ENCODE measurements at places on chromosomes 1 and 21.
A peak's percentile ranks its signal among the peaks of the same experiment; 100 is the strongest.

GRCh38 chr1:75519651-75520427, 91.1 kb downstream of the SLC44A5 start:
- H3K27me3 ChIP-seq = no peaks in the 10 kb centered on the region
- DNase-seq = no peak
- H3K27ac ChIP-seq = no peak overlapping the region

DNA sequence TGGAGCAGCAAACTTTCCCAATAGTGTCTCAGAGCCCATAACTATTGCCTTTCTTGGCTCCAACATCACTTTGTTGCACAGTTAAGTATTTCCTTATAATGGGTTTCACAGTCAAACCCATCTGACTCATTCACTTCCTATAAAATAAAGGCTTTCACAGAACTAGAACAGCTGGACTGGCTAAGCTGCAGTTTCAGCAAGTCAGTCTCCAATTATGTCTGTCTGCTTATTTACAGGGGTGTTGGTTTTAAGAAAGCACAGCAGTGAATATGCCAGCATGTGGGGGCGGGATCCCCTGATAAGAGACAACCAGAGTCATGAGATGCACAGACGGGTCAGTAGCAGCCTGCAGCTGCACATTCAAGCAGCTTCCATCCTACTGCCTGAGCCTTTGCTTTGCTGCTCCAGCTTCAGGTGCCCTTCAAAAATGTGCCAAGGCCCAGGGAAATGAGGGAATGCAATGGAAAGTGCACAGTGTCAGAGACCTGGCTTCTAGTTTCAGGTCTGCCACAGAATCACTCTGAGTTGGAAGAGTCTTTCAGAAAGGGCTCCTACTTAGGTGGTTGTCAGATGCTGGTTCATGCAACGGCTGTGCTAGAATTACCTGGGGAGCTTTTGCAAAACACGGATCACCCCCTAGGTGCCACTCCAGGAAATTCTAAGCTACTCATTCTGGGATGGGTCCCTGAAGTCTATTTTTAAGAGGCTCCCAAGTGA, 24.8 kb downstream of the RNF19B start:
- DNase-seq = no peak
- H3K27me3 ChIP-seq = no peaks in the 10 kb centered on the region
- H3K4me1 ChIP-seq = peaks cover 22% of the 10 kb centered on the region
- peak overlapping the region; percentile 41 for H3K27ac ChIP-seq
- peaks cover 22% of the 10 kb centered on the region for H3K36me3 ChIP-seq

DNA sequence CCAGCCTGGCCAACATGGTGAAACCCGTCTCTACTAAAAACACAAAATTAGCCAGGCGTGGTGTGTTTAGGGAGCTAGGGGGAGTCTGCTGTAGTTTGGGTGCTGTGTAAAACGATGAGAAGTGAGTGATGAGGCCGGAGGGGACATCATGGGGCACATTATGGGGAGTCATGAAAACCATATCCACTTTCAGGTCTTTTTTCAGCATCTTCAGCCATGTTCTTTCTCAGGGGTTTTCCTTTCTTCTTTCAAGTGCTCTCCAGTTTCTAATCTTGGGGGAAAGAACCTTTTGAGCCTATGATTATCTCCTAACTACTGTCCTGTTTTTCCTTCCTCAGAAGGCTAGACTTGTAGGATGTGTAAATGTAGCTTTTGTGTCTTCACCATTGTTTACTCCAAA, 14.4 kb downstream of the KDM4A start:
- H3K4me1 ChIP-seq = peaks cover 41% of the 10 kb centered on the region
- no peaks in the 10 kb centered on the region for H3K27me3 ChIP-seq
- no peak for DNase-seq
- H3K36me3 ChIP-seq = peaks cover 48% of the 10 kb centered on the region
- no peak overlapping the region for H3K27ac ChIP-seq

DNA sequence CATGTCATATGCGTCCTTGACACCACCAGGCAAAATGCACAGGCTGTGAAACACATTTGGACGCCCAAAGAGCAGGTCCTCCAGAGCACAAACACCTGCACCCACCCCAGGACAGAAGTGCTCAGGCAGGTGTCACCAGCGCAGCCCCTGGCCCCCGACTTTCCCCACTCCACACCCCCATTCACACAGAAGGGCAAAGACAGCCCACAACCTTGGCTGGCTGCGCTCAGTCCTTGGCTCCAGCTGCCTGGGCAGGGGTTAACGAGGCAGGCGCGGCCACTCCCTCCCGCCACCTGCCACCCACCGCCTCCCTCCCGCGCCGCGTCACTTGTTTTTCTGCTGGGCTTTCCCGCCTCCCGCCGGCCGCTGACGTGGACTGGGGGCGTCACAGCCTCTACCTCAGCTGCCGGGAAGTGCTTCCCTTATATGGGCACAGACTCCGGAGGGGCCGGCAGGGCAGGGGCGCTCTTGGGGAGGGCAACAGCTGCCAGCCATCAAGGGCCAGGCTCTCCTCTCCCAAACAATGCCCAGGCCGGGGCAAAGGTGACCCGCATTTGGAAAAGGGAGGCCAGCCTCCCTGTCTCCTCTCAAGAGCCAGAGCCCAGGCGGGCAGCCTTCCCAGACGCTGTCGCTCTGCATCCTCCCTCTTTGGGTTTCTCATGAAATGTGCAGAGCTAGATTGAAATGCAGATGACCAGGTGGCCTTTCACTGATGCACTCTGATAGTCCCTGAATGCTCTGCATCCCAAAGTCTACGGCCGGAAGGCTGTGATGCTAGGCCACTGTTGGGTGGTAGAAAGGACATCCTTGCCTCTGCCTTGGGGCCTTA, 14.8 kb upstream of the BTG2 start:
- no peaks in the 10 kb centered on the region for H3K36me3 ChIP-seq
- H3K4me3 ChIP-seq = peak overlapping the region; percentile 28
- DNase-seq = no peak
- H3K27ac ChIP-seq = peak overlapping the region; percentile 84
- no peaks in the 10 kb centered on the region for H3K27me3 ChIP-seq

- H3K4me3 ChIP-seq = no peak overlapping the region
- H3K27ac ChIP-seq = no peak overlapping the region
- H3K27me3 ChIP-seq = no peaks in the 10 kb centered on the region
- H3K4me1 ChIP-seq = peaks cover 19% of the 10 kb centered on the region
- DNase-seq = no peak
Measured at GRCh38 chr1:25573591-25573930, 30.2 kb downstream of the LDLRAP1 start.

DNA sequence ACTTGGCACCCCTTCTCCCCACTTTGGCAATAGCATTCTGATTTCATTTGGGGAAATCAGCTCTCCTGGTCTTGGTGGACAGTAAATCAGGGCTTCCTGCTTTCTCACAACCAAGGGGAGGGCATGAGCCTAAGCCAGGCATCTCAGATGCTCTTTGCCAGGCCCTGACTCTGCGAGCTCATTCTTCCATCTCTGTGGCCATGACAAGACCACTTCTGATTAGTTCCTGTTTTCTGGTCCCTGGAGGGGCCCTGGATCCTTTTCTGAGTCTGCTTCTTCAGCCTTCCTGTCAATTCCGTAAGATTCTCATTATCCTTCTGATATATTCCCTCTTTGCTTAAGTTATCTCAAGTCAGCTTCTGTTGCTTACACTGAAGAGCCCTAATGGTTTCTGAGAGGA, 210.4 kb downstream of the HIVEP3 start:
- H3K4me1 ChIP-seq = peaks cover 4% of the 10 kb centered on the region
- H3K27ac ChIP-seq = no peak overlapping the region
- no peak for DNase-seq
- H3K36me3 ChIP-seq = no peaks in the 10 kb centered on the region
- H3K4me3 ChIP-seq = no peak overlapping the region

GRCh38 chr1:116178837-116179236, 67.6 kb downstream of the MAB21L3 start:
- DNase-seq = no peak
- peaks cover 3% of the 10 kb centered on the region for H3K27me3 ChIP-seq
- H3K4me1 ChIP-seq = no peaks in the 10 kb centered on the region
- no peak overlapping the region for H3K4me3 ChIP-seq
- no peak overlapping the region for H3K27ac ChIP-seq
- H3K36me3 ChIP-seq = no peaks in the 10 kb centered on the region

GRCh38 chr1:181033128-181033798, 520 bp upstream of the MR1 start:
- no peaks in the 10 kb centered on the region for H3K27me3 ChIP-seq
- H3K27ac ChIP-seq = peak overlapping the region; percentile 85
- H3K4me1 ChIP-seq = peaks cover 23% of the 10 kb centered on the region
- H3K4me3 ChIP-seq = peak overlapping the region; percentile 85
- H3K36me3 ChIP-seq = no peaks in the 10 kb centered on the region

DNA sequence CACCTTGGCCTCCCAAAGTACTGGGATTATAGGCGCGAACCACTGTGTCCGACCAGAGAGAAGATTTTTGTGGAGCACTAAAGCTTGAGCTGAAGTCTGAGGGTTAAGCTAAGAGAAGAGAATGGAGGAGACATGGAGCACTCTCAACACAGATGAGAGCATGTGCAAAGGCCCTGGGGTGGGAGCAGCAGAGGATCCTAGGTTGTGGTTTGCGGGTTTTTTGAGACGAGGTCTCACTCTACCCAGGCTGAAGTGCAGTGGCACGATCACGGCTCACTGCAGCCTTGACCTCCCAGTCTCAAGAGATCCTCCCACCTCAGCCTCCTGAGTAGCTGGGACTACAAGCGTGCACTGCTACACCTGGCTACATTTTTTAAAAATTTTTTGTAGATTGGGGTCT, 30.5 kb downstream of the FBXO2 start:
- no peak for DNase-seq
- H3K4me1 ChIP-seq = no peaks in the 10 kb centered on the region
- no peaks in the 10 kb centered on the region for H3K36me3 ChIP-seq
- no peak overlapping the region for H3K27ac ChIP-seq
- H3K27me3 ChIP-seq = peaks cover 3% of the 10 kb centered on the region
- H3K4me3 ChIP-seq = no peak overlapping the region

GRCh38 chr1:40768146-40768990, 15.2 kb upstream of the KCNQ4 start:
- H3K27me3 ChIP-seq = no peaks in the 10 kb centered on the region
- DNase-seq = no peak
- H3K4me1 ChIP-seq = peaks cover 15% of the 10 kb centered on the region
- H3K4me3 ChIP-seq = no peak overlapping the region

- DNase-seq = no peak
- H3K27ac ChIP-seq = no peak overlapping the region
Measured at GRCh38 chr1:212621043-212621948, 12.7 kb downstream of the ATF3 start.

- H3K27me3 ChIP-seq = no peaks in the 10 kb centered on the region
- no peak overlapping the region for H3K27ac ChIP-seq
- no peaks in the 10 kb centered on the region for H3K4me1 ChIP-seq
- no peak overlapping the region for H3K4me3 ChIP-seq
Measured at GRCh38 chr1:191870490-191870889, 287.8 kb upstream of the RGS18 start.

GRCh38 chr1:183842795-183843144, 37.9 kb downstream of the RGL1 start:
- no peaks in the 10 kb centered on the region for H3K27me3 ChIP-seq
- peaks cover 3% of the 10 kb centered on the region for H3K4me1 ChIP-seq
- H3K36me3 ChIP-seq = no peaks in the 10 kb centered on the region
- no peak overlapping the region for H3K27ac ChIP-seq
- H3K4me3 ChIP-seq = no peak overlapping the region

GRCh38 chr1:110233861-110234260, 23.7 kb downstream of the KCNC4 start:
- peaks cover 42% of the 10 kb centered on the region for H3K4me1 ChIP-seq
- DNase-seq = no peak
- no peaks in the 10 kb centered on the region for H3K27me3 ChIP-seq
- H3K4me3 ChIP-seq = no peak overlapping the region

GRCh38 chr1:75470448-75470847, 140.5 kb downstream of the SLC44A5 start:
- H3K27me3 ChIP-seq = no peaks in the 10 kb centered on the region
- no peak overlapping the region for H3K27ac ChIP-seq
- H3K4me3 ChIP-seq = no peak overlapping the region
- DNase-seq = no peak
- H3K36me3 ChIP-seq = no peaks in the 10 kb centered on the region

DNA sequence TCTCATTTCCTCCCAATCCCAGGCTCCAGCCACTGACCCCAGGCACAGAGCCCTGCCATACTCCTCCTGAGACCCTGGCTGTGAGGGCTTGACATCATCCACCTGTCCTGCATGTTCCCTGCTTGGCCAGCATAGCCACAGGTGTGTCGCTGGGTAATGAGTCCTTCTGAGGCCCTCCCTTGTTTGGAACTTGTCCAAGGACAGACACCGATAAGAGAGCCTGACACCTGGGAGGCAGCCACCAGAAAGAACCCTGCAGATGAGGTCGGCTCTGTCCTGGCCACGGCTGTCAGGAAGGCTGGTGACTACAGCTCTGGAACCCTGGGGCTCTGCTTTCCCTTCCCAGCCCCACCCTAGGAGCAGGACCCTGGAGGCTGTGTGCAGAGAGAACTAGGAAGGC, 34.6 kb downstream of the TMEM63A start:
- H3K27ac ChIP-seq = no peak overlapping the region
- H3K36me3 ChIP-seq = peaks cover 12% of the 10 kb centered on the region
- no peaks in the 10 kb centered on the region for H3K4me1 ChIP-seq
- H3K4me3 ChIP-seq = no peak overlapping the region

- DNase-seq = no peak
- H3K27me3 ChIP-seq = no peaks in the 10 kb centered on the region
- peaks cover 14% of the 10 kb centered on the region for H3K36me3 ChIP-seq
- no peak overlapping the region for H3K27ac ChIP-seq
- peaks cover 33% of the 10 kb centered on the region for H3K4me1 ChIP-seq
Measured at GRCh38 chr1:207822124-207822601, 70.3 kb downstream of the CD46 start.

GRCh38 chr1:7690076-7690475, 81.0 kb upstream of the VAMP3 start:
- no peaks in the 10 kb centered on the region for H3K4me1 ChIP-seq
- DNase-seq = no peak
- H3K4me3 ChIP-seq = no peak overlapping the region

DNA sequence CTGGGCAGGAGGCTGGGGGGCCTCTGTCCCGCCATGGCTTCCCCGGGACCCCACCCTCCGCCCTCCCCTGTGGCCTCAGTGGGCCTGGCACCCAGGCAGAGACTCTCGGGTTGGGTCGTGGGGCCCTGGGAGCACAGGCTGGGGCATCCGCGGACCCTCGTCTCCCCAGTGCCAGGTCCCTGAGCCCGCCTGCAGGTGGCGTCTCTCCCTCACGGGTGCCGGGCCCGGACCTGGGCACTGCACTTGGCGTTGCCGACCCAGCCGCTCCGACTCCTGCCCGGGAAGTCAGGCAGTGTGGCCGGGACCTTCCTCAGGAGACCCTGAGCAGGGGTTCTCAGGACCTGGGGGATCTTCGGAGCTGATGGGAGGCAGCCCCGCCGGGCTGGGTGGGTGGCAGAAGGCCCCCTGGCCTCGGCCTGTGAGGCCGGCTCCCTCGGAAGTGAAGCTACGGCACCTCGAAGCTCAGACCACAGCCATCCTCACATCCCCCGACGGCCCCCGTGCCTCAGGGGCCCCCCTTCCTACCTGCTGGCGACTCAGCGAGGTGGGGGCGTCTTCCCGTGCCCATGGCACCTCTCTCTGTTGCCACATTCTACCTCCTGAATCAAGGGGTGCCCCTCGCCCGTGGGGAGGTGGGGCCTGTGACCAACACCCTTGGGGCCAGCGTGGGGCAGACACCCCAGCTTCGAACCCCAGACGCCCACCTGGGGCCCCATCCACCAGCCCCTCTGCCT, 6.4 kb upstream of the C1orf159 start:
- H3K36me3 ChIP-seq = no peaks in the 10 kb centered on the region
- DNase-seq = no peak
- peaks cover 16% of the 10 kb centered on the region for H3K27me3 ChIP-seq

- no peak for DNase-seq
- H3K27me3 ChIP-seq = no peaks in the 10 kb centered on the region
- peak overlapping the region; percentile 51 for H3K27ac ChIP-seq
- H3K4me3 ChIP-seq = no peak overlapping the region
- peaks cover 16% of the 10 kb centered on the region for H3K36me3 ChIP-seq
Measured at GRCh38 chr1:93616996-93617669, 64.5 kb downstream of the BCAR3 start.

Measured in keratinocyte (primary cell).